ENCODE measurements at places on chromosomes 6 and 20.

DNA sequence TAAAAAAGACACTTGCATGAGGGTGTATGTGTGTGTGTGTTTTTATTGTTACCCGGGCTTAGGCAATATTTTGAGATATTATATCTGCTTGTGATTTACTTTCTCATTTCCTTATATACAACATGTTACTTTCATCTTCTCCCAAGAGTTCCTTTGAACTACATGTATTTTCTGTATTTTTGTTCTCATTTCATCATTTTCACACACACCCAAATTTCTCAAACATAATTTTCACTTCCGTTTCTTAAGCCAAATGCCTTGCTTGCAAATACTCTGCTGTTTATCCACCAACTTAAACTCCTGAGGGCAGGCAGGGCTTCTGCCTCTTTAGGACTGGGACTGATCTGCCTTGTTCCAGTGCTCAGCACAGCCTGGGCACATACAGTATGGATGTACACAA is 69.3 kb upstream of the FYN start:
- no peak for DNase-seq

- no peak for DNase-seq
Measured at GRCh38 chr20:37120497-37120896, 24.7 kb upstream of the RBL1 start.

DNA sequence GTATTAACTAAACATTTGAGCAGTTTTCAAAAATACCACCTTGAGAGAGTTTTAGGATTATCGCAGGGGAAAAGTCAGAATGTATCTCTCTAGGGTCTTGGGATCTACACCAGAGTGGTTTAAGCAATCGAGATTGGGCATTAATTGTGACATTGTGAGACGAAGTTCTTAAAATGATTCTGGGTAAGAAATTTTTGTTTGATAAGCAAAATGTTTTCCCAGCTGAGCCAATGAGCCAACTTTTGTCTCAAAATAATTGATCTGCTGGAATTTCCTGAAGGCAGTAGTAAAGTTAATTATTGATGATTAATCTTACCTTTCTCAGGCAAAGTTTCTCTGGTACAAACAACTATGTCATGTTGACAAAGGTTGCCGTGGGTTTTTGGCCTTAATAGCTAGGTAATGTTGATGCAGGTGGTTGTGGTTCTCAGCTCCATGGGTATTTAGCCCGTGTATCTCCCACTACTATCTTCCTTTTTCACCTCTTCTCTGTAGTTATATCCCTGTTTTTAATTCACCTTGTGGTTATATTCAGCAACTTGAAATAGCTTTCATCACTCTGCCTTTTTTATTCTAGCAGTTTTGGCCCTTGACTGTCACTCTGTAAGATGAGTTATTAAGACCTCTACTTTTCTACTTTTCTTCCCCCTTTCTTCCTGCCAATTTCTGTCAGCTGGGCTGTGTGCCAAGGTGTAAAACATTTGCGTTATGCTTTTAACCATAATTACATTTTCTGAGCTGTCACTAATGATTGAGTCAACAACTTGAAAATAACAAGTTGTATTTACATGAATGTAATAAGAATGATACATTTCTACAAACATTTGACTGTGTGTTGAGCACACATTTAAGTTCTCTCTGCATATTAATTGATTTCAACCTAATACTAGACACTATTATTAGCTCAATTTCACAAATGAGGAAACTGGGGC is 368.3 kb upstream of the BTBD3 start:
- no peak for DNase-seq

DNA sequence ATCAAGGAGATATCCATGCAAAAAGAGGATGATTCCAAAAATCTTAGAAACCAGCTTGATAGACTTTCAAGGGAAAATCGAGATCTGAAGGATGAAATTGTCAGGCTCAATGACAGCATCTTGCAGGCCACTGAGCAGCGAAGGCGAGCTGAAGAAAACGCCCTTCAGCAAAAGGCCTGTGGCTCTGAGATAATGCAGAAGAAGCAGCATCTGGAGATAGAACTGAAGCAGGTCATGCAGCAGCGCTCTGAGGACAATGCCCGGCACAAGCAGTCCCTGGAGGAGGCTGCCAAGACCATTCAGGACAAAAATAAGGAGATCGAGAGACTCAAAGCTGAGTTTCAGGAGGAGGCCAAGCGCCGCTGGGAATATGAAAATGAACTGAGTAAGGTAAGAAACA is 10.1 kb upstream of the SNRNP48 start:
- no peak for DNase-seq

GRCh38 chr6:100138346-100139022 is 144.5 kb upstream of the MCHR2 start:
- no peak for DNase-seq

- DNase-seq: no peak
Measured at GRCh38 chr6:82865461-82865860, 200.2 kb downstream of the UBE3D start.

- no peak for DNase-seq
Measured at GRCh38 chr6:6784514-6785162, 196.1 kb downstream of the LY86 start.

DNA sequence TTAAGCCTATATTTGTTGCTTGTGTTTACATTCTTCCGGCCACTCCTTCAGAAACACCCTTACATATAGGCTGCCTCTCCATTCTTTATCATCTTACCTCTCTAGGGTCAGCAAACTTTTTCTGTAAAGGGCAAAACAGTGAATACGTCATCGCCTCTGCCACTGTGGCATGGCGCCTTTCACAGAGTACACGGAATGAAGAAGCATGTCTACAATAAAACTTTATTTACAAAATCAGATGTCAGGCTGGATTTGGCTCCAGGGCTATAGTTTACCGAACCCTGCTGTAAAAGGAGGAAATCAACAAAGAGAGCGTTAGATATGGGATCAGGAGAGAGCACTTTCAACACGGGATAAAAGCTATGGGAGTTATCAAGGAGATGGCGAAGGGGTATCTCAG is 9.3 kb upstream of the NCR2 start:
- DNase-seq: no peak

DNA sequence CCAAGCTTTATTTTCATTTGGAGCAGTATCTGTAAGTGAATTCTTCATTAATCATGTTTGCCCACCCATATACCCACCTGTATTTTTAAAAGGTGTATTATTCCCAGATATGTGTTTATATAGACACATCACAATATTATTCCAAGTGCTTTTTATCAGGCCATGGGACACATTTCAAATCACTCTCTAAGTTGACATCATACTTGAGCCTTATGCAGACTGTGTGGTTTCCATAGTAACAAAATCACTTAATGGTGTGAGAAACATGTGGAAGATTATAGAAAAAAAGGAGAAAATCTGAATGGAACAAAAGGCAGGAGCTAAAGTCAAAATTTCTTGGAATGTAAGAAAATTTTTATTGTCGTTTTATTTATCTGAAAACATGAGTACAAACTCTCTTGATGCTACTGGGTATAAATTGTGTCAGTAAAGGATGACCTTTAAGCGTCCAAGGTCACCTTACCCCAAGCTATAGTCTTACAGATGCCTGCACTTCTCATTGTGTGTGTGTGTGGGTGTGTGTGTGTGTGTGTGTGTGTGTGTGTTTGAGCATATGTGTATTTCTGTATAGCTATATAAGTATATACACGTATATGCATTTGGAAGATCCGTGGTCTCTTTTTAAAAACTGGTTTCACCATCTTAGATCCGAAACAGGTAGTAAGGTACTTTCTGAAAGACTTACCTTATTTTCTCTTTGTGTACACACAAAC is 79.8 kb upstream of the CCN6 start:
- no peak for DNase-seq

- DNase-seq: no peak
Measured at GRCh38 chr20:54221996-54222890, 14.4 kb downstream of the PFDN4 start.

DNA sequence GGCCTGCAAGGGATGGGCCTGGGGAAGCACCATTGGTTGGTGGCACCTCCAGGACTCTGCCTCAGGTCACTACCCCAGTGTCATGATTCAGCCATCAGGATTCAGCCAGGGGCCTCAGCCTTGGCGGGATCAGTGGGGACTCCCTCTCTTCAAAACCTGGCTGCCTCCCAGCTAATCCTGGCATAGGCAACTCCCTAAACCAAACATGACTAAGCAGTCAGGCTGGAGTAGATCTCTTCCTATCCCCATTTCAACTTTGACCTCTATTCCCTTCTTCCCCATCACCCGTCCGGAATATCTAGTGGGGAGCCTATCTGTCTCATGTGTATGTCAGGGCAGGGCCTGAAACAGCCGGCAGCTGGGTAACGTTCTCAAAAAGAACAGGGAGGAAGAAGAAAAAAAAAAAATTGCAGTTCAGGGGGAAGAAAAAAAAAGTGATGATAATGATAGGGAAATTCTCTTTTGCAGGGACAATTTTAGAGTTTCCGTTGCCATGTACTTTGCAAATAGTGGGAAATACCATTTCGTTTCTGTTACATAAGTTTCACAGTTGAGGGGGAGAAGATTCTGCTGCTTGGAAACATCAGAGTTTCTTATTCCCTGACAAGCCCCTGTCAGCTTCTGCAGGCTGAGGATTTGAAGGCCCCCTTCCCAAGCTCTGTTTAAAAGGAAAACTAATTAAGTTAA is 4.1 kb upstream of the PREX1 start:
- DNase-seq: no peak

- no peak for DNase-seq
Measured at GRCh38 chr6:89413006-89413400, 930 bp upstream of the RRAGD start.

DNA sequence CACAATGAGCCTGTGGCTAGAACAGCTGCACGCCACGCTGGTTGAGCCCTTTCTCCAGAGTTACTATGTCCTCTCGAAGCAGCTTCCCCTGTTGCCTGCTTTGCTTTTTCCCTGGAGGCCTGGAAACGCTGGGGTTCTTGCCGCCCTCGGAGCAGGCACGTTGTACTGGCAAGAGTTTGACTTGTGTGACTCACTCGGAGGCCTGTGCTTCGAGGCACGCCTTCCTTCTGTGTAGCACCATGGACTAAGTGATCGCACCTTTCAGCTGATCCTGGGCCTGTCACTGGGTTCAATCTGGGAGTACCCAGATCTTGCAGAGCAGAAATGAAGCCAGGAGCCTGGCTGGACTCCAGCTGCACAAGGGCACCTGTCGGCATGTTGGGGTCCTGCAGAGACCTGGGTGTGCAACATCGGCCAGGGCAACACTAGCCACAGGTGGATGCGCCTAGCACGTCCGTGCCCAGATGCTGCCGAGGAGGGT is 5.2 kb downstream of the INSM1 start:
- no peak for DNase-seq

DNA sequence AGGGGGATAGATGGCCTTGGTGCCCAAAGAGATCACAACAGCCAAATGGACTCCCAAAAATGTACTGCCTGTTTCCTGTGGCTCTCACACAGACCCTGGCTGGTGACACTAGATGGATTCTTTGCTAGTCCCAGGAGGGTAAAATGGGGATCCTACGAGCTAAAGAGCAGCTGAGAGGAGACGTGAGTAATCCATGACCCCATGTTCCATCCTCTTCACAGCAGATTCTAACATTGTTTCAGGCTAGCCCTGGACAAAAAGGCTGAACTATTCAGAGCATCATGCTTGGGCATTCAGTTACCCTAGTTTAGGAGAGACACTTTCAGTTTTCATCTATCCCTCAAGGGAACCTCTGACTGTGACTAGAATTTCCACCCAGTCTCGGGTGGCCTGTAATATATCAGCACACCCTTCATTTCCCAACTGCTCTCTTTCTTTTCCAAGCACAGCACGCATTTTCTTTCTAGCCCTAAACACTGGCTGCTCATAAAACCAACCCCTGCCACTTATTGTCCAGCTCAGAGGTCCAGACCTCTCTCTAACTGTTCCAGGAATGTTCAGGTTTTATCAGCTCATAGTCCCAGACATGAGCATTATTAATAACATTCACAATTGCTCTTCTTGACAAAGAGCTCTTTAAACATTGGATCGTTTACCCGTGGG is 48.5 kb downstream of the SLC22A1 start:
- no peak for DNase-seq

- no peak for DNase-seq
Measured at GRCh38 chr6:117733341-117733740, 58.1 kb downstream of the NUS1 start.

- DNase-seq: no peak
Measured at GRCh38 chr6:148082696-148083095, 259.9 kb upstream of the SASH1 start.

DNA sequence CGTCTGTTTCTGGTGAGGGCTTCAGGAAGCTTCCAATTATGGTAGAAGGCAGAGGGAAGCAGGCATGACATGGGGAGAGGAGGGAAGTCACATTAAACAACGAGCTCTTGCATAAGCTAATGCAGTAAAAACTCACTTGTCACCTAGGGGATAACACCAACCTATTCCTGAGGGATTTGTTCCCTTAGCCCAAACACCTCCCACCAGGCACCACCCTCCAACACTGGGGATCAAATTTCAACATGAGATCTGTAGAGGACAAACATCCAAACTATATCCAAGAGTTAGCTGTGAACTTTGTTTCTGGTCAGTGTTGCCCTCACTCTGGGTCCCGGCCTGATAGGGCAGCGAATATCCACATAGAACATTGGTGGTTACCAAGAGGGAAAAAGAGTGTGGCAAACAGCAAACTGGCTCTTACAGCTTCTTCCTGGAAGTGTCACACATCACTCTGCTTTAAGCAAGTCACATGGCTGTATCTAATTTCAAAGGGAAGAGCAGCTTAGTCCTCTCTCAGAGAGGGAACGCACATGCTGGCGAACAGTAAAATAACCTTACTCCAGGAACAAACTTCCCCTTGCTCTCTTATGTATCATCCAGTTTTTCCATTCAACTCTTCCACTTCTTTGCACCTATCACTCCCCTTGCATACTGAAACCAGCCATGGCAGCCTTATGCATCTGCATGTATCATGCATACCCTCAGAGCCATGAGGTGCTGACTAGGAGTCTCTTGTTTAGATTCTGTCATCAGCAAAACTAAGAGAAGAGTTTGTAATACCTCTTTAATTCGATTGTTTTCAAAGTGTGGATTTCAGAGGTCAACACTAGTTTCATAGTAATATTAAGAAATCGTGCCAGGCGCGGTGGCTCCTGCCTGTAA is 4.8 kb upstream of the MOCS1 start:
- peak; percentile 31 for DNase-seq

DNA sequence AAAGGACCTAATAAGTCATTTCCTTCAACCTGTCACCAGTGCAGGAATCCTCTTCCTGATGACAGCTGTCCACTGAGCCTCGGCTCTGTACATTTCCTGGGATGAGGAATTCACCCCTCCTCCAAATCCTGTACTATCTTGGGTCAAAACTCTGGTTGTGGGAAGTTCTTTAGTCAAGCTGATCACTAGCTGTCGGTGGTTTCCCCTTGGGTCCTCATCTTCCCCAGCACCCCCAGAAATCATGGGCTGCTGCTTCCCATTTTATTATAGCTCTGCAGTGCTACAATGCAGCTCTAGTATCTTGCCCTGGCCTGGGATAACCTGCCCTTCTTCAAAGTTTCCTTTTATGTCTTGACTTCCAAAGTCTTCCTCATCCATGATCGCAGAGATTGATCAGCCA is 14.6 kb upstream of the ADA start:
- no peak for DNase-seq

GRCh38 chr6:7106215-7106751 is 1.5 kb upstream of the RREB1 start:
- no peak for DNase-seq

Measured in renal pelvis (tissue), 12 donors.